ENCODE measurements at places on chromosomes 12 and 14. TPM values are rescaled to one million over a fixed set of nuclear protein-coding genes. Genes with fewer than 3 reads are reported as not detected.

OTX2 gene
- polyA plus RNA-seq: not detected

CELA1 gene
- not detected for polyA plus RNA-seq

LHX5 gene
- polyA plus RNA-seq: not detected

DNA sequence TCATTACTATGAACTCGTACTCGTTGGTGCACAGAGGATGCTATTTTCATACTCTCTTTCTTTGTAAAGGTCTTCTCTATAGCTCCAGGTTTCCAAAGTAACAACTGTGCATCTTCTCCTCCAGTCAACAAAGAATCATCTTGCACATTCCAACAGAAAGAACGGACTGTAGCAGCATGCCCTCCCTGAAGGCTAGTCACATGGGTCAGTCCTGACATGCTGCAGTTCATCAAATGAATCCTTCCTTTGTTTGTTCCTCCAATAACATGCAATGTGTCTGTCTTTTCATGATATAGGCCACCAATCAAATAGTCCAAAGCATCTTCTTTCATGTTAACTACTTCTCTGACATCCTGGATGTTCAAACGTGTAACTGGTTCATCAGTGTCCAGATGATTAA, 42.9 kb downstream of the WDR89 start:
- DNase-seq: no peak

GRCh38 chr12:124369827-124370378, 75.0 kb downstream of the RFLNA start:
- DNase-seq: no peak

DNA sequence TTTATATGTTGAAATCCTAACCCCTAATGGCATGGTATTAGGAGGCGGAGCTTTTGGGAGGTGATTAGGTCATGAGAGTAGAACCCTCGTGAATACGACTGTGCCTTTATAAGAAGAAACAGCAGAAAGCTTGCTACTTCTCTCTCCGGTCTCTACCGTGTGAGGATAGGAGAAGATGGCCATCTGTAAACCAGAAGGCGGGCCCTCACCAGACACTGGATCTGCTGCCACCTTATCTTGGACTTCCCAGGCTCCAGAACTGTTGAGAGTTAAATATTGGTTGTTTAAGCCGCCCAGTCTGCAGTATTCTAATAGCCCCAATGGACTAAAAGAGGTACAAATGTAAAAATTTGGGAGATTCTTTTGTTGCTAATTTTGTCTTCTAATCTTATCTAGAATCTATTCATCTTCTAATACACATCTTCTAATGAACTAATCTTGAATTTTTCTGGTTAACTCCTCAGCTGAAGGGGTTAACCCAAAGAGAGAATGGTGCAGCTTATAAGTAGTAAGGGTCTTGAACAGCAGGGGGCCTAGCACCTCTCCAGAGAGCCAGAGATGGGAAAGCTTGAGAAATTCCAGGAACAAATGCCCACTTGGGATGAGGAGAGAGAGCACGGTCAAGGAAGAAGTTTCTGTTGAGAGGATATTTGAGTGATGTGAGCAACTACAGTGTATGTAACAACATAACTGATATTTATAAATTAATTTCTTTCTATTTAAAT, 264.0 kb upstream of the GRIP1 start:
- no peak for DNase-seq

DNA sequence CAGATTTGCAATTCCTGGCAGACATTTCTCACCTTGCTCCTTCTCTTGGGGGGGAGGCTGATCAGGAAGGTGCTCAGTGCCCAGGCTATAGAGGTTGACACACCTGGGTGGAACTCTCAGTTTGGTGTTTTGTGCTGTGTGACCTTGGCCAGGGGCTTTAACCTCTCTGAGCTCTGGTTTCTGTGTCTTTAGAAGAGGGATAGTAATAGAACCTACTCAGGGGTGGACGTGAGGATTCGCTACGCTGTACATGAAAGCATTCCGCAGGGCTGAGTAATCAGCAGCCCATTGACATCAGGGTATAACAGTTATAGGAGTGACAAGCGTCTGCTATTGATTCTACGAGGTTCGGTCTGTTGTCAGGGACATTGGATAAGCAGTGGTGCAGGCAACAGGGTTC, 98.1 kb downstream of the PHETA1 start:
- DNase-seq: no peak

GRCh38 chr12:4579305-4580102, 17.5 kb downstream of the DYRK4 start:
- no peak for DNase-seq

DNA sequence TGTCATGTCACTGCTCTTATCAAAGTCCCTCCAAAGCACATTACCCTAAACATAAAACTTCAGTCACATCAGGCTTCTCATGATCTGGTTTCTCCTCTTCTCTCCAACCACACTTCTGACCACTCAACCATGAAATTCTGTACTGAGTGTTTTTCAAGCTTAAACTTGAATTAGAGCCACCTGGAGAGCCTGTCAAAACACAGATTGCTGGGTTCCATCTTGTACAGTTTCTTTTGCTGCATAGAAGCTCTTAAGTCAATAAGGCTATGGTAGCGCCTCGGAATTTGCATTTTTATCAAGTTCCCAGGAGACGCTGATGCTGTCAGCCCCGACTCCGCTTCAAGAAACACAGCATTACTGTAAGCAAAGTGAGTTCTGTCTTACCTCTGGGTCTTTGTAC, 16.4 kb upstream of the SRRM4 start:
- no peak for DNase-seq

- no peak for DNase-seq
These were observed 267.6 kb downstream of the ADGRD1 start for GRCh38 chr12:131221061-131221956.

DNA sequence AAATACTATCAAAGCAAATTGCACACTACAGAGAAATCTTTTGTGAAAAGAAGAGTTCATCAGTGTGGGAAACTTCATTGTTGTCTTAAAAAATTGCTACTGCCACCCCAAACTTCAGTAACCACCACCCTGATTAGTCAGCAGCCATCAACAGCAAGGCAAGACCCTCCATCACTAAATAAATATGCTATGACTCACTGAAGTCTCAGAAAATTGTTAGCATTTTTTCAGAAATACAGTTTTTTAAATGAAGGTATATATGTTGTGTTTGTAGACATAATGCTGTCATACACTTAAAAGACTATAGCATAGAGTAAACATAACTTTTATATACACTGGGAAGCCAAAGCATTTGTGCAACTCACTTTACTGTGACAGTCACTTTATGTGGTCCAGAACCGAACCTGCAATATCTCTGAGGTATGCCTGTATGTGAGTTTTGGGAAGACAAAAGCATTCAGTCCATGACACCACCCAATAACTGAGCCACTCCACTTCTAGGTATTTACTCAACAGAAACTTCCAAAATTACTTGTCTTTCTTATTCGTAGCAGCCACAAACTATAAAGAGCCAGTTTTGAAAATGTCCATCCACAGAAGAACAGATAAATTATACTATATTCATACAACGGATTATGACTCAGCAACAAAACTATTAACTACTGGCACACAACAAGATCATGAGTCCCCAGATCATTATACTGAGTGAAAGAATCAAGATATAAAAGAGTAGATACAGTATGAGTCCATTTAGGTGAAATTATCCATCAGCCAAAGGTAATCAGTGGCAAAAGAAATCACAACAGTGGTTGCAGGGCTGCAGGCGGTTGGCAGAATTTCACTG, 649.6 kb downstream of the BCL11B start:
- peak; percentile 39 for DNase-seq

DNA sequence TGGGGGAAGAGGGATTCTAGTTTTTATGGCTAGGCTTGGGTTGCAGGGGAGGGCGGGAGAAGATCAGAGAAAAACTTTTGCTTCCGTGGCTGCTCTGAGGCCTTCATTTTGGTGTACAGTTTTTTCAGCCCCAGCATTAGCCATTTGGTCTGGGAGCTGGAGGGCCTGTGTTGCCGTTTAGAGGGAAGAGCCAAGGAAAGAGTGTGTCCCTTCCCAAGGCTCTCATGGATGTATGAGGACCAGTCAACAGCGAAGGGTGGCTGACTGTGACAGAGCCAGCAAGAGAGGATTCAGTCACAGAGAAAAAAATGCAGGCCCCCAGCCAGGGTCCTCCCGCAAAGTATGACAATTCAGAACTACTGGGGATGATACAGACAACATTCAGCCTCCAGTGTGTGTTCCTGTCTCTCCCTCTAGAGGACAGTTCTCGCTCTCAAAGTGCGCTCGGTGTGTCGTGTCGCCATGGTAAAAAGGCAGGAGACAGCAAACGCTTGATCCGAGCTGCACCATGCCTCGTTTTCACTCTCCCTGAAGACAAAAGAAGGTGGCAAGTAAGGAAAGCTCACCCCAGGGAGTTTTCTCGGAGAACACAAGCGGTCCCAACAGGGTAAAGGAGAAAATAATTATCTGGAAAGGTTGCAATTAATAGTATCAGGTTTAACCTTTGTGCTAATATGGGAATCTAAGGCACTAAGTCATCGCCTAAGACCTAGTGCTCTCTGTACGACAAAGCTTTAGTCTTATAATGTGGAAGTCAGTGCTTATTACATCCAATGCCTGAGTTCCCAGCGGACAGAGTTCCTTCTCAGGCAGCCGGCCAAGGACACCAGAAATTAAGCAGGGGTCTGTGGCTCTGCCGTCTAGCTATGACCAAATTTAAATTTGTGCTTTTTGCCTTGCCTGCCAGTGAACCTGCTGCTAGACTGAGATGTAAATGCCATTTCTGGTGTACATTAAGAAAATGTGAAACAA, 157.3 kb upstream of the PLXNC1 start:
- peak; percentile 64 for DNase-seq

DNA sequence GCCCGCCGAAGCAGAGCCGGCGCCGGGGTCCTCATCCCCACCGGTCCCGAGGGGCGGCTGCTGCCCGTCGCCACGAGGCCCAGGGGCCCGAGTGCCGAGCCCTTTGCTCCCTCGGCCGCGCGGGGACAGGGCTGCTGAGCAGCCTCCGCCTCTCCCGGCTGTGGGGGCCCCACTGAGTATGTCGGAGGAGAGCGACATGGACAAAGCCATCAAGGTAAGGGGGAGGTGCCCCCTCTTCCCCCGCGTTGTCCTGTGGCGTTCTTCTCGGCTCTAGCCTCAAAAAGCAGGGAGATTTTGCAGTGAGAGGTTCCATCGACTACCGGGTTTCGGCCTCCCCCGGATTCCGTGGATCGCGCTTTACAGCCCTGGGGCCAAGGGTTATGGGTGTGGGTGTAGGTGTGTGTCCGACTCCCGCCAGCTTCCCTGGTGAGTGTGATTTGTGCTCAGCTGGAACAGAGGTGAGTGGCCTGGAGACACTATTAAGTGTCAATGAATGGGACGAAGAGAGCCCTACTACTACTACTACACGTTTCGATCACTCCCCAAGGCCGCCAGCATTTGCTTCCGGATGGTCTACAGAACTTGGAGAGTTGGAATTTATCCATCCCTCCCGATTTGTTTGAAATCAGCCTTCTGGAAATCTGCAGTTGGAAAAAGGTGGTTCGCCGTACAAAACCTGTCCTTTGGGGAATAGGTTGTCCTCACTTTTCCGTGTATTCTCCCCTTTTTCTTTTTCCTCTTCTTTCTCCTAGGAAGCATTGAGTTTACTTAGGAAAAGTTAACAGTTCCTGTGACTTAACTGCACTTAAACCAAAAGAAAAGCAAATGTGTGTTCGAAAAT, 748 bp downstream of the MAPKAPK5 start:
- no peak for DNase-seq

- no peak for DNase-seq
These were observed 93.7 kb downstream of the B4GALNT3 start for GRCh38 chr12:553216-554000.

DNA sequence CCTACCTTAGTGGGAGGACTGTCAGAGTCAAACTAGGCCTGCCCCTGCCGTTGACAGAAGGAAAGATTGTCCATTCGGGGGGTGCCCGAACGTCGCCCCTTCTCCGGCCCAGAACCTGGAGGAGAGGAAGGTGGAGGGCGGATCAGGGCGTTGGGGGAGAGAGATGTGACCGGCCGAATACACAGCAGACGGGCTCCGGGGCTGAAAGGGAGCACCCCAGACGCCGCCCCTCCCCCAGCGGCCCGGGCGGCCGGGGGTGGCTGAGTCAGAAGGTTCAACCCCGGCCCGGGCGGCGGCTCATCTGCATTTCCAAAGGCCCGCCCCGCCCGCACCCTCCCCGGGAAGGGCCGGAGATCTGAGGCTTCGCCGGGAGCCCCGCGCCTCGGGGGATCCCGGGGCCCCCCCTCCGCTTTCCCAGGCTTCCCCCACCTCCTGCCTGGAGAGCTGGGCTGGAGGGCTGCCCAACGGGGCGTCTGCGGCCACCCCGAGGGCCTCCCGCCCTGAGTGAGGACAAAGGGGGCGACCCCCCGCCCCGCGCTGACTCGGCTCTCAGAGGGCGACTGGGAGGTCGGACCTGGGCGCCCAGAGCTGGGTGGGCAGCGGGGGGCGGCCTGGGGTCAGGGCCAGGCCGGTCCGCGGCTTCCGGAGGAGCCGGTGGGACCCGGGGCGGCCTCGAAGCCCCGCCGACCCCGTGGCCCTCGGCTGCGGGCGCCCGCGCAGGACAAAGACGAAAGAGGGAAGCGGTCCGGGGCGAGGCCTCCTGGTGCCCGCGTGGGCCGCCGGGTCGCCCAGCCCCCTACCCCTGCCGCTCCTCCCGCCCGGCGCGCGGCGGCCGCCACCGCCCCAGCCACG, 3.7 kb upstream of the SETD1B start:
- peak; percentile 92 for DNase-seq

DNA sequence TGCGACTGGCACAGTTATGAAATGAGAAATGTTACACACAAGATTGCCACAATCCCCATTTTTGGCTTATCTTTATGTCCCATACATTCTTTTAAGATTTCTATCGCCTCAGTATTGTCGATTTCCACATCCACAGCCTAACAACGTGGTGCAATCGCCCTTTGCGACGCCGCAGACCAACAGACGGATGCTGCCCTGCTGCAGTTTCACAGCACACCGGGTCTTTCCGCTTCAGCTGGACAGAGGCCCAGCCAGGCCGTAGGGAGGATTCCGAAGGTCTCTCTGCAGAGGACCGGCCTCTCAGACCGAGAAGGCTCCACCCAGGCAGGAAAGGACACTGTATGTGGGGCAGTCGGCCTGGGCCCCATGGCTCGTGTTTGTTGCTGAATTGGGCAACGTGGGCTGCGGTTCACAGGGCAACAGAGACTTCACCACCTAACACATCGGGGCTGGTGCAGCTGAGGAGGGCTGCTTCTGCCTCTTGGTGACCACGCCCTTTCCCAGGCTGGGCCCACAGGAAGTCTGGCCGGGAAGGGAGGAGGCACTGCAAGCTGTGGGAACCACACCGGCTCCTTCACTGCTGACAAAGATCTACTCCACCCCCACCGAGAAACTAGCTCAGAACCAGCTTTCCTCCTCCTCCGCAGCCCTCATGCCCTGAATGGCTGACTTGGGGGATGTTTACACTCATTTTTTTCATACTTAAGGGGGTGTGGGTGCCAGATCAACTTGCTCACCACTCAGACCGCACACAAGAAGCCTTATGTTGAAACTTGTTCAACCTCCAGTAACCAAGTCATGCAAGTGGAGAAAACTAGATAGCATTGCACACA, 32.9 kb upstream of the MDM1 start:
- peak; percentile 81 for DNase-seq

DNA sequence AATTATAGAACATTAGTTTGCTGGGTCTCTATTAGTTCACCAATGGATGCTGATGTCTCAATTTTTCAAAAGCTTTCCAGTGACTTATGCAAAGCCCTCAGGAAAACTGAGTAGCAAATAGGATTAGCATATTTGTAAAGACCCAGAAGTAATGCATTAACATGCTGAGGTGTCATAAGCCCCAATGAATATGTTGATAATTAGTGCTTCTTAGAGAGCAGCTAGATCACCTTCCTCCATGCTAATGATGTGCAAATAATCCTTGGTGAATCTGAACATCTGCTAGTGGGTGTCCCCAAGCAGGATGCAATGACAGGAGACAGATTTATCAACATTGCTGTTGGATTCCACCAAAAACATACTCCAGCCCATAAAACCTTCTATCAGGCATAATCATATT, 19.0 kb downstream of the IFNG start:
- DNase-seq: no peak

GRCh38 chr12:55470088-55470829, at the start of gene OR6C70:
TSS of gene OR6C70 (minus strand) at chr12:55470138. CDS start at chr12:55470138, 0 bp downstream.
- DNase-seq: no peak

All from muscle of back (tissue), 13 donors.